ENCODE measurements at places on chromosomes 6 and 20.

- DNase-seq = no peak
These were observed 86.8 kb downstream of the ZFP64 start for GRCh38 chr20:52104546-52105441.

GRCh38 chr6:107413966-107414645 lies 45.3 kb downstream of the PDSS2 start:
- DNase-seq = no peak

DNA sequence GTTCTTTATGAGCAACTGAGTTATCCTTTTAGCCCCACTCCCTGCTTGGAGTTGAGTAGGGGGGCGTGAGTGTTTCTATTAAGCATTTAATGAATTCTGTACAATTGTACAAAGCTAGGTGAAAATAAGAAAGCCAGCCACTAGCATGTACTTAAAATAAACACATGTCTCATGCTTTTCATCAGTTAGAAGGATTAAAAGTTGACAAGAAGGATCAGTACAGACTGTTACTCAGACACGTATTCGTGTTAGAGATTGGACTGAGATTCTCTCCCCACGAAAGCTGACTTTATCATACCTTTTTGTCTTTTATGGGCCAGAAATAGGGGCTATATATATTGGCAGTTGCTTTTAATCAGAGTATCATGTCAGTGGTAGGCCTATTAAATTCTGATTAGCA lies 1.7 kb downstream of the HSF2 start:
- no peak for DNase-seq

GRCh38 chr6:53322188-53323029 lies 26.3 kb downstream of the ELOVL5 start:
- no peak for DNase-seq

GRCh38 chr6:143126574-143126941 lies 65.9 kb downstream of the AIG1 start:
- no peak for DNase-seq

- no peak for DNase-seq
These were observed 45.2 kb upstream of the NHSL1 start for GRCh38 chr6:138544501-138544900.

DNA sequence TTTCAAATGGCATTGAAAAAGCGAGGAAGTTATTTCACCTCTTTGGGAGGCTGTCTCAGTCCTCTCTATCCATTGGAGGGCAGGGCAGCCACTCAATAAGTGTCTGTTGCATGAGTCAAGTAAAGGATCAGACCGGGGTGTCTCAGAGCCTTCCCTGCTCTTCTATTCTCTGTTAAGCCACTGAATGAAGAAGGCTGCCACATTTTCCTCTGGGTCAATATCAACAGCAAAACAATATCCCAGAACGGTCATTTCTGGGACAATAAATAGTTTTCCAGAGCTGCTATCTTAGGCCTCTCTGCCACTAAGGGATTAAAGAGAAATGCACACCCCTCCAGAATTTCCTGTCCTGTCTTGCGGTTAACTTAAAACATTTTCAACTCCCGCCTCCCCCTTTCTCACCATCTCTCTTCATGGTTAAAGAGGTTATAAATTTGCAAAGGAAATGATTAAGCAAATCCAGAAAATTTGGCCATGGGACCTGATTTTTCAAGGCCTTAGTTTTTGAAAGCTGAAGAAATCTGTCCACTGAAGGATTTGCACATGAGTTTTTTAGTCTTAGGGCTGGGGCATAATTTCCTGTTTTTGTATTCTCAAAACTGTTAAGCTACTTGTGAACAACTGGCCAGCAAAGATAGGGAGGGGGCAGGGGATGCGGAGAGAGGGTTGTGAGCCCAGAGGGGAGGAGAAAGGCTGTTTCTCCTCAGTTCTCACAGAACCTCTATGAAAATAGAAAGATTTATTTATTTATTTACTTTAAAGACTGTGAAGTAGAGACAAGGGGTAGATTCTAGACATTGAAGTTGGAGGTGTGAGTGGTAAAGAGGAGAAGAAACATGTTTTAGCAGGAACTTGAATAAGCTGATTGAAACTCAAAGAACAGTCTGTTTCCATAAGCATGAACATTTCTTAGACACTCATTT lies 135.7 kb downstream of the BCAS1 start:
- DNase-seq = no peak

GRCh38 chr6:160396292-160396691 lies 48.1 kb downstream of the SLC22A3 start:
- DNase-seq = no peak

DNA sequence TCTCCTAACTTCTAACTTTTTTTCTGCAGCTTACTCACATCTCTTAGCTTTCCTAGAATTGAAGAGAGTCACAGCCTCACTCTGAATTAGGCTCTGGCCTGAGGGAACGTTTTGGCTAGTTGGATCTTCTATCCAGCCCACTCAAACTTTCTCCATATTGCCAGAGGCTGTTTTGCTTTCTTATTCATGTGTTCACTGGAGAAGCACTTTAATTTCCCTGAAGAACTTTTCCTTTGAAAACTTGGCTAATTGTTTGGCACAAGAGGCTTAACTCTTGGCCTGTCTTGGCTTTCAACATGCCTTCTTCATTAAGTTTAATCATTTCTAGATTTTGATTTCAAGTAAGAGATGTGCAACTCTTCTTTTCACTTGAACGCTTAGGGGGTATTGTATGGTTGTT lies 138.2 kb upstream of the PLCB4 start:
- no peak for DNase-seq

GRCh38 chr6:147177286-147177685 lies 26.9 kb upstream of the STXBP5 start:
- no peak for DNase-seq

DNA sequence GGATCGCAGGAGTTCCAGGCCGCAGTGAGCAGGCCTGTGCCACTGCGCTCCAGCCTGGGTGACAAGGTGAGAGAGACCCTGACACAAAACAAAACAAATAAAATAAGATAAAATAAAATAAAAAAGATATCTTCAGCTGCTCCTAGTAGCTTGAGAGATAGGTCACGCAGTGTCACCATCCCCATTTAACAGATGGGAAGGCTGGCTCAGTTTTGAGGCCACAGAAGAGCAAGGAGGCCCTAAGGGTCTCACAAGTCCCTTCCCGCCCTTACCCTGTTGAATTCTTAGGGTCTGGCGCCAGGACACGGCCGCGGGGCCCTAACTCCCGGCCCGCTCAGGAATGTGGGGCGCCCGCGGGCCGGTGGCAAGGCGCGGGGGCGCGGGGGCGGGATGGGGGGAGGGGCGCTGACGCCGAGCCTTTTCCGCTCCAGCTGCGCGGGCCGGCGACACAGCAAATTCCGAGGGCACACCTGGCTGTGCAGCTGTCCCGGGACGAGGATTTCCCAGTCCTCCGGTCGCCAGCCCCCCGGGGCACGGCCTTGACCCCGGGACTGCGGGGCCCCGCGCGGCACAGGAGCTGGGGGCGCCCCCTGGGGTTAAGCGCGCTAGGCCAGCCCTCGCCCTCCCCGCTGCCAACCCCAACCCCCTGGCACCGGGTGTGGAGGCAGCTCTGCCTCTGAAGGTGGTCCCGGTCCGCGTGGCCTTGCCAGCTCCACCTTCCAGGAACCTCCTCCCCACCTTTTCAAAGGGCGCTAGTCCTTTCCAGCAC lies 10.3 kb upstream of the R3HDML start:
- no peak for DNase-seq

- DNase-seq = no peak
These were observed 233.4 kb upstream of the FLRT3 start for GRCh38 chr20:14570811-14571210.

- no peak for DNase-seq
These were observed 23.8 kb downstream of the SAYSD1 start for GRCh38 chr6:39091220-39091619.

GRCh38 chr6:57123111-57123510 lies 33.1 kb downstream of the ZNF451 start:
- DNase-seq = no peak

- DNase-seq = no peak
These were observed 45.4 kb upstream of the SPTLC3 start for GRCh38 chr20:12963416-12963815.

DNA sequence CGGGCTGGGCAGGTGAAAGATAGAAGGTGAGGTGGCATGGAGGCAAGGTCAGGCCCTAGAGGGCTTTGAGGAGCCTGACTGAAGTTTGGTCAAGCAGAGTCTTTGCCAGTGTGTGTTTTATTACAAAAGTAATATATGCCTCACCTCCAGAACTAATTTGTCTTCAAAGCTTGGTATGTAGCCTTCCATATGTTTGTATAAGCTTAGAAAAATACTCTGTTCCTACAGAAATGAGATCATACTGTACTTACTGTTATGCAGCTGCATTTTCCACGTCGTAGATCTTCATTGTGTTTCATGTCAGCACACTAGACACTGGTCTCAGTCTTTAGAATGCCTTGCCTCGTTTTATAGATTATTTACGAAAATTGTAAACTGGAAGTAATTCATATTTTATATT lies 61.8 kb downstream of the ANKS1A start:
- no peak for DNase-seq

DNA sequence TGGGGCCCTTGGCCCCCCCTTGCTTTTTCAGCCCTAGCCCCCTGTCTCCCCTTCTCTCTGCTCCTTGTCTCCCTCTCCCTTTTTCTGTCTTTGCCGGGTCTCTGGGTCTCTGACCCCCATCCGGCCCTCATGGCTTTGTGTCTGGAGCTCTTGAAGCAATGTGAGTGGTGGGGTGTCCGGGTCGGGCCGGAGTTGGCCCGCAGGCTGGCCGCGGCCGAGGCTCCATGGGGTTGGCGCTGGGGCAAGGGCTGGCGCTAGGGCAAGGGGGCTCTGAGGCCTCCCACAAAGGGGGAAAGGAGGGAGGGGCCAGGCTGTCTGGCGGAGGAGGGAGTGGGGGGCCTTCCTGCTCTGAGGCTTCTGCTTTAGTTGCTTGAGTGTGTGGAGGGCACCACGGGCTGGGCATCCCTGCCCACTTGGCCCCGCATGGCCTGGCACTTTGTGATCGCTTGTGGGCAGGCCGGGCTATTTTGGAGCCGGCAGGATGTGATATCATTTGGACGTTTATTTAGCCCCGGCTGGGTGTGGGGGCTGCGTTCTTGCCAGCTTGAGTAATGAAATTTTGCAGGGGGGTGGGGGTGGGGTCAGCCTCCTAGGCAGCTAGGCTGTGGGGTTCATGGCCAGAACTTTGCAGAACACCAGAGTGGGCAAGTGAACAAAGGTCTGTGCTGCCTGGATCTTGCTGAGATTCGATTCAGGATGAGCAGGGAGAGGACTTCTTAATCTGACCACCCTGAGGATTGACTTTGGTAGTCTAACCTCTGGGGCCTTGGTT lies 78.7 kb upstream of the MYL9 start:
- no peak for DNase-seq

- no peak for DNase-seq
These were observed 53.6 kb downstream of the EZR start for GRCh38 chr6:158765499-158766068.

GRCh38 chr20:17227219-17227575 lies 357 bp downstream of the PCSK2 start:
- no peak for DNase-seq

DNA sequence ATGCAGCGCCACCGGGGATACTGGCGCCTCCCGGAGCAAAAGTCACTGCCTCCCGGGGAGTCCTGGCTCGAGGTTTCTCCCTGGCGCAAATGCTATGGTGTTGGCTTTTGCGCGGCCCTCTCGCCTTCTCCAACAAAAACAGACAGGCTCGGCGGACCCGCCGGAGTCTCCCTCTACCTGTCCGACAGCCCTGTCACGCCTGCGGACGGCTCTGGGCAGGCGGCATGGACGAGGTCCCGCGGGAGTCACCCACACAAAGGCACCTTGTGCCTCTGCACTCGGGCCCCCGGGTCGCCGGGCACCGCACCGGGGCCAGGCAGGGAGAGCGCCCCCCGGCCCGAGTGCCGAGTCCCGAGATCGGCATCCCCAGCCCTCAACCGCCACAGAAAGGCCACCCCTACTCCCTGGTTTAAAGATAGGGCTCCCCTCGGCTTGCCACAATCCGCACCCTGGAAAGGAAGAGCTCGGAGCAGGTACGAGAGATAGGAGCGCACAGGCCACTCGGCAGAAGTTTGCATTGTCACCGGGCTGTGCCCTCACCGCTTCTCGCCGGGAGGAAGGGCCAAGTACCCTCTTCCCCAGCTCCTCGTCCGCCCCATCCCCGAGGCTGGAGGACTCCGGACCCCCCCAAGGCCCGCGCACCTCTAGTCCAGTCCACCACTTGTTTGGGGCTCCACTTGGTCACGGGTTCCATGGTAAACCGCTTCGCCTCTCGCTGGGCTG lies 903 bp downstream of the CNKSR3 start:
- DNase-seq = no peak

- no peak for DNase-seq
These were observed 37.5 kb upstream of the EPM2A start for GRCh38 chr6:145772846-145773245.

- no peak for DNase-seq
These were observed 5.3 kb downstream of the SLC22A2 start for GRCh38 chr6:160253292-160253691.

DNA sequence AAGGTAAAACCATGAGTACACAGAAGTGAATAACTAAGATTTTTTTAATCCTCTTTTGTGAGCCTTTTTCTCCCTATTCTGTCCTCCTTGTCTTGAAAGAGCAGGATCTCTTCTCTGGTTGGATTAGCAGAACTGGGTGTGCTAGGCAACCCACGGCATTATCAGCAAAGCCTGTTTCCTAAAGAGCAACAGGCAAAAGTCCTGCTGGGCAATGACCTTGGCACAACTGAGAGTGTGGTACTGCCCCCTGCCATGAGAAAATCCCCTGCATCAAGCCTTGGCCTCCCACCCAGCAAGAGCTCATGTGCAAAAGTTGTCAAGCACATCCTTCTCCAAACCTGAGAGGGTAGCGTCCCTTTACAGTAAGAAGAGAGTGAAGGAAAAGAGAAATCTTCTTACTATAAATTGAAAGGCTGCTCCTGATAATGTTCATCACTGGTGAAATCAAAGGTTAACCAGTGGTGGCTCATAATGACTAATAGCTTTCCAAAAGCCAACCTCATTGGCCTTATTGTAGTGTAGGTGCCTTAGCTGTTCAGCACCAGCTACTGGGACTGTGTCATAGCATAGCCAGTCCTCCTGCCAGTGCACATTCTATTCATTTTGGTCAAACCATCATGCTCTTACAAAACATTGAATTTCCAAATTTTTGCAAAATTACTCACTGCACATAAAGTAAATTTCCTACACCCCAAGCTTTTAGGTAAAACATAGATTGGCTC lies 17.1 kb downstream of the KIF6 start:
- DNase-seq = no peak

- no peak for DNase-seq
These were observed 94.6 kb downstream of the GPR63 start for GRCh38 chr6:96742702-96743101.

DNA sequence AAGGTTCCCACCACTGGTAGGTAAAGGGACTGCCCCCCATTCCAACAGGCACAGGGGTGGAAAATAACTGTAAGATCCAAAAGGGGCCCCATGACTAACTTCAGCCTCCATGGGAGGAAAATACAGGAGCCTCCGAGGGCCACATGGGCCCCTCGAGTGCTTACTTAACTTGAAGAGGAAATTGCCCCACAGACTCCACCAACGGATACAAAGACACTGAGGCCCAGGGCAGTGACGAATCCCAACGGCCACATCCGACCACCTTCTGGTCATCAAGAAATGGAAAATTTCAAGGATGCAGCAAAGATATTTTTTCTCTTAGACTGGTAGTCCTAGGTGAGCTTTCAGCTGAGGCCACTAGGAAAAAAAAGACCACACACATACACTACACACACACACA lies 116.0 kb upstream of the MRPS10 start:
- no peak for DNase-seq
